ENCODE measurements at places on chromosomes 16 and 17.

- DNase-seq, result no peak
Observed at GRCh38 chr17:38616361-38616760, 10.6 kb upstream of the SRCIN1 start.

DNA sequence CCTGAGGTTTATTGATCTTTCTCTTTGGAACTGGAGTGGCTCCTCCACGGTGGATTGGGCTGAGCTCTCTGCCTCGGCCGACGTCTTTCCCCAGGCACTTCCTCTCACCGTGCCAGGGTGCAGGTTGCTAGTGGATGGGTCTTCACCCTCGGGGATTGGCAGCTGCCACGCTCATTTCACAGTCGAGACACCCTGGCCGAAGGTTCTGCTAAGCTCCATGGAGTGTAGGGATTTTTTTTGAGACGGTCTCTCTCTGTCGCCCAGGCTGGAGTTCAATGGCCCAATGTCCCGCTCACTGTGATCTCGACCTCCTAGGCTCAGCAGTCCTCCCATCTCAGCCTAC, 280.8 kb downstream of the SEC14L1 start:
- no peak for DNase-seq

DNA sequence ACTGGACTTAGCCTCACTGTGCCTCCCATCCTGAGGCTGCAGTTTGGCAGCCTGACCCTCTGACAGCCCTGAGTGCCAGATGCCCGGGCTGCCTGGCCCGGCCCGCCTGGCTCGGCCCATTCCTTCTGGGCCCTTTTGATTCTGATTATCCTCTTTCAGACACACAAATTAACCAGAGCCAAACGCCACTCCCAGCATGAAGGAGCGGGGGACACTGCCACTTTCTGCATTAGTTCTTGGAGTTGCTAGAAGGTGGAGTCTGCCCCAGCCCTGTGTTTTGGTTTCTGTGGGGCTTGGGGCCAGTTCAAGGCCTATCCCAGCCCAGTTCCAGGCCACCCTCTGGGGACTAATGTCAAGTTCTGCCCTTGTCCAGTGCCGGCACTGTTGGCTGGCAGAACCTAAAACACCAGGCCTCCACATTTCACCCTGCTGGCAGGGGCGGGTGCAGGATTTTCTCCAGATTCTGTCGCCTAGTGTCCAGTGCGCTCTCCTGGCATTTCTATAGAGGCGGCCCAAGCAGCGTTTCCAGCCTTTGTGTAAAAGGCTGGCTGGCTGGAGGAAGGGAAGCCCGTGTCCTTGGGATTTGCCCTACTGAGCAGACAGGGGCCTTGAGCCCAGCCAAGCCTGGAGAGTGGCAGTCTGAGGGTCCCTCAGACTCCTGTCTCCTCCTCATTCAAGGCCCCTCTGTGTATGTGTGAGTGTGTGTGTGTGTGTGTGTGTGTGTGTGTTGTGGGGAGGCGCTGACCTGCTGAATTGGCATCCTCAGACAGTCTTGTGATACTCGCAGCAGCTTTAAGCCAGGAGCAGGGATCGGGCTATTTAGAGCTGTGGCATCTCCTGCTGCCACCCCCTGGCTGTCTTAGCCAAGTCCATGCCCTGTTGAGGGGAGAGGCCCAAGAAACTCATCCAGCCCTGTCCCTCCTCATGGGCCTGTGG, 21.4 kb downstream of the PLCD3 start:
- no peak for DNase-seq

DNA sequence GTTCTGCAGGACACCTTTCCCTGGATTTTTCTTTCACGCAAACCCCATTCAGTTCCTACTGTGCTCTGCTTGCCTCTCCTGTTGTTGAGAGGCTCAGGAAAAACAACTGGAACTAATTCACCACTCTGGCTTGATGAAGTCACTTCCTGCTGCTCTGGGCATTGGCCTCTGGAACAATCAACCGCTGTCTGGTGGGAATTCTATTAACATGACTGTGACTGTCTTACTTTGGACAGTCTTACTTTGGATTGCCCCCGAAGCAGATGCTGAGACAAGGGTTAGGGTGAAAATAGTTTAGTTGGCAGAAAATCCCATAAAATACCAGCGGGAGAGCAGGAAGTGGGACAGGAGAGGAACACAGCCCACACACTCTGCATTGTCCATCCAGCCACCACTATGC, 90.0 kb upstream of the HSBP1 start:
- DNase-seq, result no peak

DNA sequence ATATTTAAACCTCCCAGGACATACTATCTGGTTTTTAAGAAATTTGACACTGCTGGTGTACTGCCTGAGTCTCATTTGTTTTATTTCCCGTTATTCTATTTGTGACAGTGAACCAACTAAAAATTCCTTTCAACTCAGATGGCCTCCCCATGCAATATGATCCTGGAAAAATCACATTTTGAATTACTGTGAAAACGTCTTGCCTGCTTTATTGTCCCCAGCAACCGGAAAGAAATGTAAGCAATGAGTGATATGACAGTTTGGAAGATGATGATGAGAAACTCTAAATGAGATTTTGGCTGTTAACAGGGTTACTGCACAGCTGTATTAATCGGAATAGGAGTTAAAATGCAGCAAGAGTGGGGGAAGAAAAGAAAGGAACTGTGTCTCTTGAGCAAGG, 590.7 kb upstream of the CDH5 start:
- no peak for DNase-seq

Data from Peyer's patch (tissue), 4 donors.